ENCODE measurements at places on chromosomes 11 and 22.

- no peak for DNase-seq
Measured at GRCh38 chr11:67408437-67409200, 4.7 kb downstream of the TBC1D10C start.

- no peak for DNase-seq
Measured at GRCh38 chr11:122042981-122043380, 73.0 kb downstream of the BLID start.

DNA sequence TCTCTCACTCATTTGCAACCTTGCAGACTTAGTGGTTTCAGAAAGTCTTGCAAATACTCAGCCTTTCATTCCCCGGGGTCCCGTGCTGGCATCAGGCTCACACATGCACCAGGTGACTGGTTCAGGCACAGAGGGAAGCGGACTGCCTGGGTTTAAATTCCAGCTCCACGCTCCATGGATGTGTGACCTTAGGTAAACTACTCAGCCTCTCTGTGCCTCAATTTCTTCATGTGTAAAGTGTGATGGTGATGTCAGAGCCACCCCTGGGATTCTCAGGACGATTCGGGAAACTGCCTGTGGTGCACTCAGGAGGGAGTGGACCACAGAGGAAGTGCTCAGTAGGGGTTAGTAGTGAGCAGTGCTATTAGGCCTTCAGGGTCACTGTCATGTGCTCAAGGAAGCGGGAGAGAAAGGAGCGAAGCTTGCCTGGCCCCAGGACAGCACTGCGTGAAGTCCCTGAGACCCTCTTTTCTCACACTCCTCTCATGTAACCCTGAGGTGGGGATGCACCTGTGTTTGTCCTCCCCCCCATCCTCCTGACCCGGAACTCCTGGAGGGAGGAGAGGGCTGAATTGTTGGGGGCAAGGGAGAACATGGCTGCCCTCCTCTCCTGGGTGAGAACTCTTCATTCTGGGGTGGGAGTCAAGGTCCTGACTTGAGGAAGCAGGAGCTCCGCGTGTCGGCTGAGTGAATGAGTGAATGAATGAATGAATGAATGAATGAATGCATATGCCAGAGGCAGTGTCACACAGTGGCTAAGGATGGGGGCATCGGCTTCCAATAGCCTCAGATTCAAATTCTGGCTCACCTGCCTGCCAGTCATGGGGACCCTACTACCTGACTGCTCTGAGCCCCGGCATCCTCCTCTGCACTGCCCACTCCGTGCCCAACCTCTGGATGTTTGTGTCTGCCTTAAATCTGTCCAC, 14.4 kb upstream of the UPK3A start:
- DNase-seq = no peak

GRCh38 chr11:119484741-119485605, 62.0 kb upstream of the THY1 start:
- DNase-seq = no peak

DNA sequence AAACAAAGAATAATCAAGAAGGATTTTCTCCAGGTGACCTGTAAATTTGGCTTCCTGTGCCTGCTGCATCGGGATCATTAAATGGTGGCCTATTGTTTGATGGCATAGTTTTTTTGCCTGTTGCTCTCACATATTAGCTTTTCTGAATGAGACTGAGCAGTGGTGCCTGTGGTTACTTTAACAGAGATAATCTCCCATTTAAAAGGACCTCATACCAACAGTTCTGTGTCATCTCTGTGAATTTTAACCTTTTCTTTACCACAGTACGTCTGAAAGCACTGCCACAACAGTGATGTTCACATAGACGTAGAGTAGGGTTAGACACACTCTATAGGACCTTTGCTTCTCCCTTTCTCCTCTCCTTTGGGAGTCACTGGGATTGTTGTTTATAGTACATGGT, 22.9 kb upstream of the RCE1 start:
- DNase-seq = no peak

- DNase-seq = no peak
Measured at GRCh38 chr11:108647701-108648527, 17.0 kb upstream of the DDX10 start.

DNA sequence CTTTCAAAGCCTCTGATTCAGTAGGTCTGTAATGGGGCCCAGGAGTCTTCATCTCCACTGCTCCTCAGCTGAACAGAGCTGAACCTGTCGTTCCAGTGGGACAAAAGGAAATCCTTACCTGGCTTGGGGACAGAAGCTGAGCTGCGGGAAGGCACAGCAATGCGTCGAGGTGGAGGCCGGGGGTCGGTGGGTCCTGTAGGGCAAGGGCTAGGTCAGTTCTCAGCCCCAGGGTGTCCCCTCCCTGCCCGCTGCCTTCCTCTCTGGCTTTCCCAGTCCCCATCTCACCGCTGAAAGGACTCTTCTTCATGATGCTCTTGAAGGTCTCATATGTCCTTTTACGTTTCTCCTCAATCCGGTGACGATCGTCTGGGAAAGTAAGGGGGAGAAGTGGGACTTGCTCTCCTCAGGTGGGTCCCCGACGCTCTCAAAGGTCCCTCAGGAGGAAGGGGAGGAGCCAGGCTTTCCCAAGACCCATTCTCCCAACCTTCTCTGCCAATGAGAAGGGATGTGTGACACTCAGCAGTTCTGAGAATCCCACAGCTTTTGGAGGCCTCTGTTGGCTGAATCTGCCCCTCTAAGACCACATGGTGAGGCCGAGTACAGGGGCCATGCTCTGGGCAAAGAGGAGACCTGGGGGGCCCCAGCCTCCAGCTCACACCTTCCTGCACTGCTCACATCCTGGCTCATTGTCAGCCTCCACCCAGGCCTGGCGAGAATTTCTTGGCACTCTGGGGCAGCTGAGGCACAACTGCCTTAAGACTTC, 7.0 kb downstream of the RELA start:
- no peak for DNase-seq

DNA sequence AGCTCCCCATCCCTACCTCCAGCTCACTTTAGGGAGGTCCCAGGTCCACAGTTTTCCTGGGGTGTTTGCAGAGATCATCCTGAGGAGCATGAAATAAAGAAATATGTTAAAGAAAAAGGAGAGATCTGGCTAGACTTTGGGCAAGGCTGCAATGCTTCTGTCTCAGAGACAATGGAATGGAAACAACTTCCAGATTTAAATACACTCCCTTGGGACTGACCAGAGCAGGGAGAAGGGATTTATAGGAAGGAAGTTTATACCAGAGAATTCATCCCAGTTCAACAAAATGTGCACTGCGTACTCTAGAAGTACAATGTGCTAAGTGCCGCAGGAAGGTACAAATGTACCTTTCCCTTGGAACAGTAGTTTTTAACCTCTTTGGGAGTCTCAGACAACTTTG, 40.4 kb downstream of the ETS1 start:
- DNase-seq = no peak

DNA sequence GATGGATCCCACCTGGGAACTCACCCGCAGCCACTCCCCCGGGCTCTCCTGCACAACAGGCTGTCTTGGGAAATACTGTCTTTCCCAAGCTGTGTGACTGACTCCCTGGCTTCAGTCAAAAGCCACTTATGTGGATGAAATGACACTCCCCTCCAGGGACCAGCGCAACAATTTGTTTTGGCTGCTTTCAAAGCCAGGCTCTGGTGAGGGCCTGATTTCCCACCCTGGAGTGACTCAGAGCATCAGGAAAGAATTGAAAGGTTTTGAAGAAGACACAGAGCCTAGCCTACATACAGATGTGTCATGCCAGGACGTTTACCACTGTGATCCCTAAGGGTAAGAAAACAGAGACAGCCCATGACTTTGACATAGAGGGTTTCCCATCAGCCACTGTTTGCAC, 550.5 kb downstream of the MIAT start:
- no peak for DNase-seq

GRCh38 chr22:37377927-37378326, 49.4 kb downstream of the ELFN2 start:
- DNase-seq = no peak

DNA sequence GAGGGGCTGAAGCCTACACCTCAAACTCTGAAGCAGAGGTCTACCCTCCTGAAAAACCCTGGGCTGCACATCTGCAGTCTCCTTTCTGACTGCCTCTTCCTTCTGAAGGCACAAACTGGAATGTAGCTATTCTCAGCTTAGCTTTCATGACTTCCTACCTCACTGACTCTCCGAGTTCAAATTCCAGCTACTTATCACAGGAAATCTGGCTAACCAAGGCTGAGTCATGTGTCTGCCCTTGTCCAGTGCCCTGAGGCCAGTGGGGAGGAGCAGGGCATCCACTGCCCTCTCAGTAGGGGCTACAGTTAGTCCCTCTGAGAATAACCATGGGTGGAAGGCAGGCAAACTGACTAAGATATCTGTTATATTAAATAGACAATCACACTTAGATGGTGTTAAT, 29.2 kb downstream of the PDGFD start:
- DNase-seq = no peak

GRCh38 chr11:2882396-2883110, 3.0 kb downstream of the CDKN1C start:
- DNase-seq = no peak

DNA sequence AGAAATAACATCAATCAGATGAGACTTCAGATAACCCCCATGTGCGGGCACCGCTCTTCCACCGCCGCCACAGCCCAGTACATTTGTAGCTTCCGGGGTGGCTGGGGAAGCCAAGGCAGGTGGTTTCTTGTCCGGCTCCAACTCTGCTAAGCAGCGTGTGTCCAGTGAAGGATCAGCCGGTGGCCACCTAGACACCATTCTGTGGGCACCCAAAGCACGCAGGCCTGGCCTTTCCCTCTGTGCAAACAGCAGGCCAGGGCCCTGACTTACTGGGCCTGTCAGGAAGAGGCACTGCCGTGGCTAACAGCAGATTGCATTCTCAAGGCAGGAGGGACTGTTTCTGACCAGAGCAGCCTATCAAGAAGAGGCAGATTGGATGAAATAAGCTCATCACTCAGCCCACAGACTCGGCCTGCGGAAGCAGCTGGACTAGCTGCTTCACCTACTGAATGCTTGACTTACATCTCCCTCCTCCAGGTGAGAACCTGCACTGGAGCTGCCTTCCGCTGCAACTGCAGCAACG, 74.8 kb downstream of the ETS1 start:
- DNase-seq = no peak

GRCh38 chr11:67664696-67665540, 9.5 kb downstream of the ALDH3B2 start:
- peak; percentile 15 for DNase-seq

All from GM13977 (cell line).